ENCODE measurements at places on chromosomes 12 and 14. TPM values are rescaled to one million over a fixed set of nuclear protein-coding genes. Genes with fewer than 3 reads are reported as not detected.

TSHR gene
- total RNA-seq = not detected

ZNF605 gene
- total RNA-seq = 15.2 TPM

INSM2 gene
- total RNA-seq = not detected

EAPP gene
- total RNA-seq = 49.1 TPM

POLE2 gene
- total RNA-seq = 4.5 TPM

TPH2 gene
- total RNA-seq = not detected

DTX3 gene
- 16.4 TPM for total RNA-seq

NTN4 gene
- 28.6 TPM for total RNA-seq

KRT2 gene
- not detected for total RNA-seq
